HCT116 (cell line): ENCODE measurements at places on chromosomes 16 and 17. TPM values are rescaled to one million over a fixed set of nuclear protein-coding genes. Genes with fewer than 3 reads are reported as not detected.

Gene MPV17L
- not detected for total RNA-seq

Gene CDYL2
- 0.10 TPM for total RNA-seq

DNA sequence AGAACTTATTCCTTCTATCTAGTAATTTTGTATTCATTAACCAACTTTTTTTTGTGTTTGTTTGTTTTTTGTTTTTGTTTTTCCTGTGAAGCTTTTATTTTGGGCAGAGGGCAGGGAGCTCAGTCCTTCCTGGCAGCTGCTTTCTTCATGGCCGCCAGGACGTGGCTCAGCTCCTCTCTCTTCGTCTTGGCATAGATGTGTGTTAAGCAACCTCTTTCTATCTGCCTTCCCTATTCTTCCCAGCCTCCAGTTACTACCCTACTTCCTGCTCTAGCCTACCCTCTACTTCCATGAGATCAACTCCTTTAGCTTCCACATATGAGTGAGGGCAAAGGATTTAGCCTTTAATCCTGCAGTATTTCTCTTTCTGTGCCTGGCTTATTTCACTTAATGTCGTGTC lies 8.2 kb upstream of the BRD7 start:
- H3K36me3 ChIP-seq = no peaks in the 10 kb centered on the region
- no peaks in the 10 kb centered on the region for H3K27me3 ChIP-seq
- no peak overlapping the region for H3K27ac ChIP-seq
- no peak overlapping the region for H3K4me3 ChIP-seq

- no peaks in the 10 kb centered on the region for H3K36me3 ChIP-seq
- H3K27ac ChIP-seq = peak overlapping the region; percentile 49
- H3K27me3 ChIP-seq = no peaks in the 10 kb centered on the region
Measured at GRCh38 chr17:21098934-21099689, 27.7 kb upstream of the DHRS7B start.

DNA sequence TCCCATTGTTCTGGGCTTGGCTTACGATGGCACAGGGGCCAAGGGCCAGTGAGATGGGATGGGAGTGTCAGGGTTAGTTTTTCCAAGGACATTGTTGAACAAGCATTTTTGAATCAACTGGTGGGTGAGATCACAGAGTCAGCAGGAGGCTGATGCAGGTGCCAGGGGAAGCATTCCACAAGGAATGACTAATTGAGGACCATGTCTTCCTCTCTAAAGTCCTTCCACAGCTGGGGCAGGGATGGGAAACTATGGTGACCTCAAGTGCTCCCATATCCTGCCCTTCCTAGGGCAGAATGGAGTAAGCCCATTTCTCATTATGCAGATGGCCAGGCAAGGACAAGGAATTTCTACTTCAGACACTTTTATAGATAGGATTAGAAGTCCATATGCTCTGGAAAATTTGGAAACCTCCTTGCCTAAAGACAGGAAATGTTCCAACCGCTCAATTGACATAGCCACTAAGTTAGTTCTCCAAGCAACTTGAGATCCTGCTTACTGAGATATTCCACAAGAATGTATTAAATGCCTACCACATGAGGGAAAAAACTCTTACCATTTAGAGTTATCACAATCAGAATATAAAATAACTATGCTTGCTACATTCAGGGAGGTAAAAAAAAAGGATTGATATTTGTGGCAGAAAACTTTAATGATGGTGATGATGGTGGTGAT lies 21.2 kb upstream of the ENGASE start:
- no peaks in the 10 kb centered on the region for H3K27me3 ChIP-seq
- no peak overlapping the region for H3K4me3 ChIP-seq
- H3K27ac ChIP-seq = no peak overlapping the region
- H3K4me1 ChIP-seq = no peaks in the 10 kb centered on the region
- no peaks in the 10 kb centered on the region for H3K36me3 ChIP-seq

DNA sequence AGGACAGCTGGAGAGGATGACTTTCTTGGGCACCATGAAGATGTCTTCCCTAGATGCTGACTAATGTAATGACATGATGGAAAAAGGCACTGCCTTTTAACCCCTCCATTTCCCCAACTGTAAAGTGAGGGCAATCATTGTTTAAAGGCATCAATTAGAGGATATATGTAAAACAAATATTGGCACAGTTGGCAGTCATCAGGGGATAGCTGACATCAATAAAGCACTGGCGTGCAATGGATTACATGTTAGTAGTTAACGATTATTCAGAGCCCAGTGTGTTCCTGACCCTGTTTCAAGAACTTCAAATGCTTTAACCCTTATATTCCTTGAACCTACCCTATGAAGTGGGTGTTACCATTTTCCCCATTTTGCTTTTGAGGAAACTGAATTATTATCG lies 100.7 kb downstream of the TMEM114 start:
- no peak overlapping the region for H3K4me3 ChIP-seq
- H3K27ac ChIP-seq = no peak overlapping the region
- no peak for DNase-seq
- H3K36me3 ChIP-seq = no peaks in the 10 kb centered on the region

- DNase-seq = no peak
- peaks cover 5% of the 10 kb centered on the region for H3K4me1 ChIP-seq
- H3K4me3 ChIP-seq = no peak overlapping the region
- H3K27ac ChIP-seq = no peak overlapping the region
- no peaks in the 10 kb centered on the region for H3K36me3 ChIP-seq
Measured at GRCh38 chr17:78248051-78248914, 16.9 kb downstream of the TMEM235 start.

- DNase-seq = no peak
- H3K27ac ChIP-seq = no peak overlapping the region
- H3K4me3 ChIP-seq = no peak overlapping the region
- H3K36me3 ChIP-seq = no peaks in the 10 kb centered on the region
Measured at GRCh38 chr16:80125677-80126076, 415.1 kb upstream of the DYNLRB2 start.
